ENCODE measurements at places on chromosomes 12 and 14.

GRCh38 chr12:68901145-68901544, 31.8 kb downstream of the CPM start:
- DNase-seq: no peak

GRCh38 chr12:14678547-14679150, 17.8 kb downstream of the GUCY2C start:
- no peak for DNase-seq

DNA sequence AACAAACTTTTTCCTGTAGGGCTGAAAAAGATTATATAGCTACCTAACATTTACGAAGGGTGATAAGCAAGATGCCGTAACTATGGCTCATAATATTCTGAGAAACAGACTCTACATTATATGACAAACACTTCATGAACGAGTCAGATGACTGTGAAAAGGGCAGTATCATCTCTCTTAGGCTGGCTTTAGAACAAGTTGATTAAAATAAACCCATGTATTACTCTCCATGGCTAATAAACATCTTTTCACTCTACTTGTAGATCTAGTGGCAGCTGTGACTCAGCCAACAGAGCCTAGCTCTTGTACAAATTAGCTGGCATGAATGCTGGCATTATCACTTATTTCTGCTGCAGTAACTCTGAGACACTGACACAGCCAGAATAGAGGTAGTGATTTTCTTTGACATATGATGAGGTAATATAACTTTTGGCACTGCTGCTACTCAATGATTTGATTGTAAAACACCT, 47.1 kb downstream of the SLC2A13 start:
- DNase-seq: no peak

GRCh38 chr12:55072083-55072482, 52.3 kb downstream of the NEUROD4 start:
- peak; percentile 82 for DNase-seq

GRCh38 chr14:81980601-81981306, 447.1 kb upstream of the SEL1L start:
- DNase-seq: no peak

DNA sequence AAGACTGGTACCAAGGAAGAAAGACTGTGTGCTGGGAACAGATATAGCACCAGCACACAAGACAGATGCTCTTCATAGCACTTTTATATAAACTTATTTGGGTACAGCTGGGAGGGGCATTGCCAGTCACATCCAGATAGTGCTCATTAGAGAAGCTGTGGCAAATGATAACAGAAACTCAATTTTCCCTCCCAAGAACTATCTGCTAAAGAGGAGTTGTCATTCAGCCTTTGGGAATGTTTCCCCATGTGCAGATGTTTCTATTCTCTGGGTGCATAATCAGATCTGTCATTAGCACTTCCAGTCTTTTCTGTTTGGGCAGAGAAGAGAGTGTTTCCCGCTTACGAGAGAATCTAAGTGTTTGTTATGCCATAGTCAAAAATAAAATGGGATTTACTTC, 714.9 kb upstream of the MDGA2 start:
- no peak for DNase-seq

GRCh38 chr14:21525962-21526671, at the start of gene SALL2:
Gene SALL2, minus strand, starts transcription at chr14:21526346. Its CDS starts 219 bp downstream, at chr14:21526127.
- peak; percentile 76 for DNase-seq

- DNase-seq: no peak
Observed at GRCh38 chr12:124452576-124453331, 114.7 kb downstream of the NCOR2 start.

DNA sequence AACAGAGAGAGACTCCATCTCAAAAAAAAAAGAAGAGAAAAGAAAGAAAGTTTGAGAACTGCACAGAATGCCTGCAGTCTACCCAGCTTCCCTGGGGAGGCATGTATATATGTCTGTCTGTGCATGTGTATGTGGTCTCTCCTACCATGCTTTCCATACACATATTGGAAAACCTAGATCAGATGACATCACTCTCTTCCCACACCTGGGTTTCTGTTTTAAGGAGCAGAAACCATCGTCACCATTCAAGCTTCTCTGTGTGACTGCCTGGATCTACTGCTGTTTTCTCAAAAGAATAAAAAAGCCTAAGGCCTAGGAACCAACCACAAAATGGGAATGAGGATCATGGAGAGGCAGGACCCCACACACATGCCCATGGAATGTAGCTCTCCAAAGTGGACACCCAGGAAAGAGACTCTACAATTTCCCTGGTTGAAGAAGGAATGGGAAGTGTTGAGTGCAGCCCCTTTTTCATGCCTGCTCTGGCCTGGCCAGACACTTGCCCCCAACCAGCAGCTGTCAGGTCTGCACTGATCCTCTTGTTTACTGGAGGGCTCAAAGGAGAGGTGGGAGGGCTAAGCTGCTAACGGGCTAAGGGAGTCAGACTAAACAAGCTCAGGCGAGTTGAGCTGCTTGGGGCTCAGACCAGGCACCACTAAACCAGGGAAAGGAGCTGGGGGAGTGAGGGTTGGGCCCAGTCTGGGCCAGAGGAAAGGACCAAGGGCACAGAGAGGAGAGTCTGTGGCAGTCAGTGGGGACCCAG, 7.7 kb upstream of the PCK2 start:
- no peak for DNase-seq

DNA sequence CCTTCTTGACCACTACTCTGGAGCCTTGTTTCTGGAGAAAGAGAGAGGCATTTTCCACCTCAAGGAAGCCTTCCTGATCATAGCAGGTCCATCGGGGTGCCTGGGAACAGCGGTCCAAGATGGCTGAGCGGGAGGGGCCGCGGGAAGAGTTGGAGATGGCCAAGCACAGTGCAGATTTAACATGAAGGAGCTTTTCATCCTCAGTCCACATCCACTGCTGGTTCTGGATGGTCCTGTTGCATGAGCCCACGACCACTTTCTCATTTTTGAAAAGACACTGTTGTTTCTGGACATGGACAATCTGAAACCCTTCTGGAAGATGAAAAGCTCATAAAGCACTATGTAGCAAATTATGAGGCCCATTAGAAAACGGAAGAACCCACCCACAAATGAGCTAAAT, 1.5 kb downstream of the PTPRB start:
- DNase-seq: no peak

DNA sequence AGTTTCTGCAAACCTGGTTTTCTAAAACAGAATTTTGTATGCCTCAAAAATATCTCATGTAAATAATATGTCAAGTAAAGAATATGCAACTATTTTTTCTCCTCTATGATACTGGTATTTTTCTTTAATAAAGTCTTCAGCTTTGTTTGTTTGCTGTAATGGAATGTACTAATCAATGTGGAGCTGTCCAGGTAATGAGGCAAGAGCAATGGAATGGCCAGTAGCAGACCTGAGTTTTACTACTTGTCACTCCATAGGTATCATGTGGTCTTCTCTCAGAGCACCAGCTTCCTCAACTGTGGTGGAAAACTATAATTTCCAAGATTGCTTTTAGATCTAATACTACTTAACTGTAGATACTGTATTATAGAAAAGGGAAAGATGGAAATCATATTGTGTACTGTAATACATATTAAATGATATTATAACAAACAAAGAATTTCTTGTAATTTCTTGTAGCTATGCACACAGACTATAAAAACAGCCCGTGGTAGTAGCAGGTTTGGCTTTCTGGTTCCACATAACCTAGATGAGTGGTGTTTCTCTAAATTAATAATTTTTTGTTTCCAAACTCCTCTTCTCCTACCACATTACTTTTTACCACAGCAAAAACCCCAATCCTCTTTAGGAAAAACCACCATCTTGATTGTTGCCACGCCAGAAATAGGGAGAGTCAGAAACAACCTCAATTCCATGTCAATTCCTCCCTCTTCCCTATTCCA, 70.6 kb downstream of the KIF21A start:
- DNase-seq: no peak

GRCh38 chr14:69287098-69288010, 27.4 kb downstream of the GALNT16 start:
- DNase-seq: no peak

- DNase-seq: no peak
Observed at GRCh38 chr12:107873223-107873622, 98.7 kb downstream of the ASCL4 start.

DNA sequence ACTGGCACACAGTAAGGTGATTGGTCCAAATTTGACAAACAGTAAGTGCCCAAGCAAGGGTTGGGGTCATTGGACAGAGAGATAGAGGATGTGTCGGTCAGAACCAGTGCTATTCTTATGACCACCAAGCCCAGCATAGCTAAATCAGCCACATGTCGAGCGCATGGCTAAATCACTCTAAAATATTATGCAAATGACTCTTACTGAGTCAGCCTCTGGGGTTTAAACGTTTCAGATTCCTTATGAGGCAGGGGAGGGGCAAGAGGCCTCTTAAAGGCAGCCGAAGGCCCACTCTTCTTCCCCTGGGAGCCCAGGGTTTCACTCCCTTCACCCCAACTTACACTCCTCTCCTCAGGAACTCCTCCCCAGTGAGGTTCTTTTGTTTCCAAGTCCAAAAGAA, 603 bp upstream of the ENDOU start:
- DNase-seq: no peak

DNA sequence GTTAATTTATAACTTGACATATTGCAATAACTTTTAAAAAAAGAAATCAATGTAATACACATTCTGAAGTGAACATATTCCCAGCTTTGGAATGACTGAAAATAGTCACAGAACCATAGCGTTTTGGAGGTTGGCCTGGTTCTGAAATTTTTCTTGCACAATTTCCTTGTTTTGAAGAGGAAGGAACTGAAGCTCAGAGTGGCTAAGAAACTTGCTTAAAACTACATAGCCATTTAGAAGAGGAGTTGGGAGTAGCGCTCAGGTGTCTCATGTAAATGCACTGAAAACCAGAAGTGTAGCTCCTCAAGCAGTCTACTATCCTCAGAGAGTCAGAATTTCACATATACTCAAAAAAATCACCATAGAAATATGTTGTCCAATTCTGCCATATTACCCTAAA, 41.2 kb downstream of the SLC38A1 start:
- no peak for DNase-seq

GRCh38 chr12:96172981-96173380, 21.2 kb upstream of the ELK3 start:
- no peak for DNase-seq

- DNase-seq: no peak
Observed at GRCh38 chr12:131599190-131600159, 111.4 kb upstream of the SFSWAP start.

- no peak for DNase-seq
Observed at GRCh38 chr14:54173802-54174201, 217.2 kb upstream of the BMP4 start.

DNA sequence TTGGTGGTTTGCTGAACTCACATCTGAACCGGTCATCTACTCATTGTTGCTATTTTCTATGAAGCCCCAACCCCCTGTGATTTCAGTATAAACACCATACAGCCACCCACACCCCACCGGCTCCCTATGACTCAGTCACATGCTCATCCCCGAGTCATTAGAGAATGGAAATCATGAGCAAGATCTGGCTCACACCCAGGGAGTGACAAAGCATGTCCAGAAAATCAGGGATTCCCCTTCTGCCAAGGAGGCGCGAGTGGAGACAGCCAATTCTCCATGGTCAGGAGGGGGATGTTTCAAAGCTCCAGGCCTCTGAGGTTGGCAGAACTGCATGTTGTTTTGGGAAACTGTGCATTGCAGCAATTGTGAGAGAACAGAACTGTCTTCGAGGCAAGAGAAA, 657.5 kb upstream of the TBX3 start:
- DNase-seq: no peak

DNA sequence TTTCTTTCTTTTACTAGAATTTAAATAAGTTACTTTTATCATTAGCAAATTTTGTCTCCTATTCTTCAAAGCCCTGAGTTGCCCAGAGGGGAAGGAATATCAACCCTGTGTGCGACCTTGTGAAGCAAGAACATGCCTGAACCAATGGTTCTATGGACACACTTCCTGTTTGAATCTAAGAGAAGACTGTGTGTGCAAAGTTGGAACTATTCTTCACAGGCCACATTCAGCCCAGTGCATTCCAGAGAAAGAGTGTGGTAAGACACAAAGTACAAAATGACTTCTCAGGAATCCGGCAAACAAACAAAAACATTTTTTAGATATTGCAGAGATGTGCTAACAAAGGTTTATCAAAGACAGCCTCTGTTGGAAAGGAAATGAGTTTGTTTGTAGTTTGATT, 90.8 kb upstream of the PTPRQ start:
- DNase-seq: no peak

- DNase-seq: no peak
Observed at GRCh38 chr14:37848985-37849621, 253.7 kb downstream of the TTC6 start.

DNA sequence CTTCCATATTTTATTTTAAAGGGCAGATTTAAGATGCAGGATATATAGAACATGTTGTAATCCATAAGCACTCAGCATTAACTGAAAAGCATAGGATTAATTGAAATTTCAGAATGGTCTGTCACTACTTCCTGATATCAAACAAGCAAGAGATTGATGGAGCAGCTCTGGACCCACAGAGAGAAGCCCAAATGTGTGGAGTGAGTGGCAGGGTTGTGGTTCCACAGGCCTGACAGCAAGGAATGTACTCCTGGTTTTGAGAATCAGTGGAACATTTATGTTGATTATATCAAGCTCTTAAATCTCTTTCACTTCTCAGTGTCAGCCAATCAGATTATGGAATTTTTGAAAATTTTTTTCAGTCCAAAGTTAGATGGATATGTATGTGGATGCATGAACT, 267.6 kb upstream of the PRICKLE1 start:
- no peak for DNase-seq

- no peak for DNase-seq
Observed at GRCh38 chr12:15074351-15074750, 101.5 kb downstream of the PDE6H start.

GRCh38 chr14:23612354-23612732, 23.8 kb upstream of the DHRS2 start:
- no peak for DNase-seq

GRCh38 chr12:51953089-51953488, 1.6 kb downstream of the ACVR1B start:
- no peak for DNase-seq

- DNase-seq: no peak
Observed at GRCh38 chr12:49689785-49690184, 17.4 kb downstream of the FMNL3 start.

- DNase-seq: no peak
Observed at GRCh38 chr14:29166507-29166906, 399.9 kb downstream of the FOXG1 start.

DNA sequence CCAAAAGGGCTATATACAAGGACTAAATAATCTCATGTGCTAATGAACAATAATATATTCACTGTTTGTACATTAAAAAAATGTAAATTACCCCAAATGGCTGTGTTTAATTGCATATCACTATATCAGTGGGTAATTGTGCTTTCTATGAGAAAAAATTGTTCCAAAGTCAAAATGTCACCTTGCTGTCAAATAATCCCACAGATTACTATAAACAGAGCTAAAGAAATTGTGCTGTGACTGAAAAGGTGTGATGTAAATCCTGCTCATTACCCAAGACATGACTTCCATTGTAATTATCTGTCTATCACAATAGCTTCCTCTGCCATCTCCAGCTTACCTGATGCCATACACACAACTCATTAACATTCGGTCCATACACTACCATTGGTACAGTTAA, 70.3 kb downstream of the ATP23 start:
- no peak for DNase-seq

DNA sequence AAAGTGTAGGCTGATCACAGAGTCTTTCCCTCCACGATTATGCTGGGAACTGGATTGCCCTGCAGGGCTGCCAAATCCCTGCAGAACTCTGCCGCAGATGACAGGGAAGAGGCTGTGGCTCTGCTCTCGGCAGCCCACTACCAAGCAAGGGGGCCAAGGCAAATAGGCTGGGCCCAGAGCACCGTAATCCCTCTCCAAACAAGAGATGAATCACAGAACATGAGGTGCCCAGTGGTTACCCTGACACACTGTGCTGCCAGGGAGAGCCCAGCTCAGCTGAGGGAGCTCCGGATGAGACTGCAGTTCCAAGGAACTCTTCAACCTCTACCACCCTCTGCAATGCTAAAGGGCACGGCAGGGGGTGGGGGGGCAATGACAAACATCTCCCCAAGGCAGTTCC, 33.9 kb downstream of the STON2 start:
- DNase-seq: no peak

Data from activated T-cell treated with anti-CD3 and anti-CD28 coated beads, Interleukin-2, amount 50 U/mL, for 24 hours (primary cell).